ENCODE measurements at places on chromosomes 2 and 18.

GRCh38 chr2:166613226-166613625, 119.2 kb upstream of the SCN7A start:
- DNase-seq, result no peak

GRCh38 chr2:95525294-95526035, 40.9 kb upstream of the TRIM43B start:
- DNase-seq, result no peak

- no peak for DNase-seq
Measured at GRCh38 chr18:75238100-75238499, 27.5 kb downstream of the TSHZ1 start.

- no peak for DNase-seq
Measured at GRCh38 chr2:98747888-98748287, 17.0 kb upstream of the MGAT4A start.

- no peak for DNase-seq
Measured at GRCh38 chr2:113240915-113241911, 37.5 kb downstream of the PAX8 start.

DNA sequence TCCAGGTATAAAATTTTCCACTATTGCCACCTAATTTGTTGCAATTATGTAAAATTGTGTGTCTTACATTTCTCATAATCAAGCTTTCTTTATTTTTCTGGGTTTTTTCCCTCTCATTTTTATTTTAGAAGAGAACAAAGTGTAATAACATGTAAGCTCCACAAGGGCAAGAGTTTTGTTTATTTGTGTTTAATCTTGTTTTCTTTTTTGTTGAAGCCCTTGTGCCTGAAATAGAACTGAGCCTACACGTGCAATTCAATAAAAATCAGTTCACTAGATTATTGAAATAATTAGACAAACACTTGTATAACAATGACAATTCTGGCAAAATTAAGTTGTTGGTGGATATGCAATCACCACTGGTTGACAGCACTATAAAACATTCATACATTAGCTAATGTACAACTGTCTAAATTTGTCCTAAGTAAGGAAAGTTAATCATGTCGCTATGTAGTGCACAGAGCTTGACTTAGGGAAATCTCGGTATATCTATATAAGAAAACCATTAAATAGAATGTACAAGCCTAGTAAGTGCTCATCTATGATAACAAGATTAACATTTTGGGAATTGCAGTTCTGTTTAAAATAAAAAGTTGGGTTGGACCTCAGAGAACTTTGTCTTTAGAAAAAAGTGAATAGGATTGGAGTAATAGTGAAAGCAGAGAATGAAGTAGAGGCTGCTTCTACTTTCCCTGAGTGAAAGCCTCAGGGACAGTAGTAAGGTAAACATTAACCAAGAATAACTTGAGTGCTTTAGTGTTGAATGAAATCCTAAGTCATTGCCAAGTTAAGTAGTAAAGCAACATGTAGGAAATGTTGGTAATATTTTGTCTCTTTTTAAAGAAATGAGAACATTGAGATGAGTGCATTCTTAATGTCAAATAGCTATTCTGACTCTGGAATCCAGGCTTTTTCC, 37.4 kb upstream of the NOL4 start:
- no peak for DNase-seq

Data from left forelimb (tissue), 1 donor.